ENCODE measurements at places on chromosomes 2 and 18. TPM values are rescaled to one million over a fixed set of nuclear protein-coding genes. Genes with fewer than 3 reads are reported as not detected.

Gene RAB6D
- total RNA-seq, result 0.10 TPM

Gene IL36RN
- total RNA-seq, result not detected

- DNase-seq, result no peak
Observed at GRCh38 chr18:77016936-77017335, 115.6 kb downstream of the MBP start.

DNA sequence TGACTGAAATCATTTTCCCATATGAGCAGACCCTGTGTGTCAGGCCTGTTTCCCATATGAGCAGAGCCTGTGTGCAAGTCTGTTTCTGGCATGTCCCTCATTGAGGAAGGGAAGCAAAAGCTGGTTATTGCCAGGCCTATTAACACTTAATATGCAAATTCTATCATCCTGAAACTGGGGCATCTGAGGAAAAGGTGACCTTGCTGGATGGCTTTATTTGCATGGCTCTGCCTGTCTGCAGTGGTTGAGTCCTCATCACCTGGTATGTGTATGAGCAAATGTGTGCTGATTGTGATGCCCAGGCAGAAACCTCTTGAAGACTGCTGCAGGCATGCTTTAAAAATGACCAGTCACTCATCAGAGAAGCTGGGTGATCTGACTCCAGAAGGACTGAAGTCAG is 31.2 kb downstream of the EIF4E2 start:
- DNase-seq, result no peak
